ENCODE measurements at places on chromosomes 4 and X. TPM values are rescaled to one million over a fixed set of nuclear protein-coding genes. Genes with fewer than 3 reads are reported as not detected.

The EGF gene
- 0.20 TPM for total RNA-seq

The AR gene
- 0.25 TPM for total RNA-seq

The GPRASP2 gene
- 3.1 TPM for total RNA-seq

The MYL5 gene
- total RNA-seq: 21.2 TPM

The PORCN gene
- 18.6 TPM for total RNA-seq

The UGT2B17 gene
- 0.35 TPM for total RNA-seq

The YY2 gene
- 1.3 TPM for total RNA-seq

The MAGEA4 gene
- total RNA-seq: not detected

The NHSL2 gene
- 11.7 TPM for total RNA-seq

The MAGEE2 gene
- not detected for total RNA-seq

The TMEM156 gene
- 9.4 TPM for total RNA-seq

The IL1RAPL1 gene
- total RNA-seq: not detected

The FGF13 gene
- not detected for total RNA-seq

The XAGE1A gene
- not detected for total RNA-seq

The XK gene
- 0.12 TPM for total RNA-seq

The SLC9B1 gene
- 2.9 TPM for total RNA-seq

The EIF2S3 gene
- total RNA-seq: 196 TPM

The UGT2B11 gene
- total RNA-seq: not detected

The NSUN7 gene
- total RNA-seq: 0.40 TPM

The HPGDS gene
- 1.3 TPM for total RNA-seq

The PWWP3B gene
- 0.07 TPM for total RNA-seq

The GATA1 gene
- total RNA-seq: 0.33 TPM

The FAM9A gene
- total RNA-seq: not detected

The LUZP4 gene
- not detected for total RNA-seq

The THOC2 gene
- 75.7 TPM for total RNA-seq

The HTN1 gene
- not detected for total RNA-seq

The ERCC6L gene
- total RNA-seq: 0.07 TPM

The ADH7 gene
- not detected for total RNA-seq

The PABPC1L2B gene
- total RNA-seq: not detected

The VSIG4 gene
- 0.18 TPM for total RNA-seq

The TRO gene
- total RNA-seq: 1.9 TPM

The XAGE2 gene
- not detected for total RNA-seq

The NAP1L3 gene
- 6.6 TPM for total RNA-seq

The POU4F2 gene
- not detected for total RNA-seq

The CRMP1 gene
- total RNA-seq: 0.28 TPM

The TMEM255A gene
- total RNA-seq: not detected

The GPC4 gene
- total RNA-seq: not detected
